CD4-positive, alpha-beta T cell treated with Interleukin-6 for 4 hours (primary cell): ENCODE measurements at places on chromosomes 2 and 18.

GRCh38 chr2:111171337-111171930 is 50.7 kb downstream of the BCL2L11 start:
- no peak for DNase-seq

GRCh38 chr2:65607662-65608305 is 175.4 kb upstream of the SPRED2 start:
- DNase-seq, result no peak

- DNase-seq, result no peak
Measured at GRCh38 chr2:150491943-150492342, 4.5 kb upstream of the RND3 start.

DNA sequence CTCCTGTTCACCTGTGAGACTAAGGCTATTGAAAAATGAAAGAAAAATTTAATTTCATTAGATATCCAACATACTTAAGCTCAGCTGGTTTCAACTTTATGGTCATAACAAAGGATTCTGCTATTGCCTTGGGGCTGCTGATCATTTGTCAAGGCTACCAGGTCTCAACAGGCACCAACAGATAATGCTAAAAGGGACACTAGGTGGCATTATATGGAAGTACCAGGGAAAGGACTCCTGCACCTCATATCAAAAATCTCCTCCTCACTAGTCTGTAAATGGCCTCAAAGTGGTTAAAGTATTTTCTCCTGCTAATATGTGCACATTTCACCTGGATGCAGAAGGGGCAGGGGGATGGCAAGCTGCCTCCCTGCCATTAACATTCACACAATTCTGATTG is 167.9 kb upstream of the REG3A start:
- DNase-seq, result no peak

DNA sequence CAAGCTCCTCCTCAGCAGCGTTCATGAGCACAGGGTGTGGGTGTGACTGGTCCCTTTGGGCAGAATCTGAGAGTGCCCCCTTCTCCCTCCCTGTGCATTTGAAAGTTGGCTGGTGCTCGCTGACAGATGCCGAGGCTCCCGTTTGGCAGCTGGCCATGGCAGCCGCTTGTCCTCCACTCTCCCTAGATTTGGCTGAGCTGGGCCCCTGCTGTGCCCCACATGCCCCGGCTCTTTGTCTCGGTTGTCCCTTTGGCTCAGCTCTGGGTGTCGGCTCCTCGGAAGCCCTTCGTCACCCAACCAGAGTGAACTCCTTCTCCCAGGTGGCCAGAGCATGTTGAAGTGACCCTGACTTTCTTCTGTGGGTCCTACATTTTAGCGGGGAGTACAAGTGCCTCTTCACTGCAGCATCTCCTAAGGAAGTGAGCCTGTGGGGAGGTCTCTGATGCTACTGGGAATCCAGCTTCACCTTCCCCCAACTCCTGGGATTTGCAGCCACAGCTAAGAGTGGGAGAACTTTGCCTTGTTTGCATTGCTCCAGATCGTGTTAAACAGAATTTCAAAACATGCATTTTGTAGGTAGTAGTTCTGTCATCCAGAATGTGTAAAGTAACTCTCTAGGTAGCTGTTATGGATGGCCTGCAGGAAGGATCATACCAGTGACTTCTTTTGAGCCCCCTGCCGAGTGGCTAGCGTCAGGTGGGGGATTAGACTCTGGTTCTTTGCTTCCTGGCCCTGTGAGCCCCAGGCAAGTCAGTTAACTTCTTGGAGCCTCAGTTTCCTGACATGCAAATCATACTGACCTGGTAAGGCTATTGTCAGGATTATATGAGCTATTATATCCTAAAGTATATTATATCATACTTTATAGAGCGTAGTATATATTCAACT is 24.2 kb downstream of the HPCAL1 start:
- no peak for DNase-seq

- no peak for DNase-seq
Measured at GRCh38 chr2:83022631-83023210, 1436.4 kb downstream of the SUCLG1 start.

DNA sequence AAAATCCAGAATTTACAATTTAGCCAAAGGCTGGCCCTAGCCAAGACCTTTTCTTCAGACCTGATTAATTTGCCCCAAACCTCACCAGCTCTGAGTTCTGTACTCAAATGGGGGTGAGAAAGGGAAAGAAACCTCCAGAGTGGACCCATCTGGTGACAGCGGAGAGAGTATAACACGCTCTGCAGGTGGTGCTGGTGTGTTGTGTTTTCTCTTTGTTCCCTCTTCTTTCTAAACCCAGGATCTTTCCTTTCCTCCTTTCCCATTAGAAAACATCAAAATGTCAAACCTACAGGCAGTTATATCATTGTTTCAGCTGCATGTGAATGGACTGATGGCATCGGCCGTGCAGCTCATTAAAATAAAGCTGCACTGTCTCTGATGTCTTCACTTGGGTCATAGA is 253.2 kb upstream of the SP5 start:
- no peak for DNase-seq

- no peak for DNase-seq
Measured at GRCh38 chr2:190481339-190481738, 53.2 kb downstream of the NEMP2 start.

DNA sequence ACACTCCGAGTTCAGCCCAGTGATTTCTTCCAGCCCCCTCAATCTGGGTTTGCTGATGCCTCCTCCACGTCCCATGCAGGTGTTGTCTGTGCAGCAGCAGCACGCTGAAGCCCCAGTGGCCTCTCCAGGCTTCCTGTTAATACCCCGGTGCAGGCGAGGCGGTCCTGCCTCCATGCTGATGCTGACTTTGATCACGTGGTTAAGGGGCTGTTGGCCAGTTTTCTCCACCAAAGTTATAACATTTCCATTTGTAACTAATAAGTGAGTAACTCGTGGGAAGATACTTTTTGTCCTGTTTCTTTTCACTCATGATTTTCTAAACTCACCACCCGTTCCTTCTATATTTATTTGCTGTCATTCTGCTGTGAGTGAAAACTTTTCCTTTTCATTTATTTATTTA is 42.5 kb upstream of the TMEM18 start:
- no peak for DNase-seq

GRCh38 chr2:53609551-53609950 is 158.1 kb upstream of the CHAC2 start:
- no peak for DNase-seq

GRCh38 chr2:122168799-122169198 is 413.3 kb downstream of the TSN start:
- DNase-seq, result no peak

DNA sequence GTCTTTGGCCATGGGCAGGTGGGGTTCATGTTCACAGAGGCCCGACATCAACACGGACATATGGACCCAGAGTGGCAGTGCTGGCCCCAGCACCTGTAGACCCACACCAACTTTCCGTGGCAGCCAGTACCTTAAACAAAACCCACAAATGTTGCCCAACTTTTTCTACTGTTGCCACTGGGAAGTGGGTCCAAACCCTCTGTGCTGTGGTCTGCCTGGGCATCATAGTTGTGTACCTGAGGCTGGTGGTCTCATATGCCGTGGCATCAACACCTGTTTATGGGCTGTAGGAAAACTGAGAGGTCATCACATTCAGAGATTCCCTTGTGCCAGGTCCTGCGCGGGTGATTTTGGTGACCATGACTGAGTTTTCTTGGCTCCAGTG is 79.9 kb downstream of the SH3RF3 start:
- no peak for DNase-seq

DNA sequence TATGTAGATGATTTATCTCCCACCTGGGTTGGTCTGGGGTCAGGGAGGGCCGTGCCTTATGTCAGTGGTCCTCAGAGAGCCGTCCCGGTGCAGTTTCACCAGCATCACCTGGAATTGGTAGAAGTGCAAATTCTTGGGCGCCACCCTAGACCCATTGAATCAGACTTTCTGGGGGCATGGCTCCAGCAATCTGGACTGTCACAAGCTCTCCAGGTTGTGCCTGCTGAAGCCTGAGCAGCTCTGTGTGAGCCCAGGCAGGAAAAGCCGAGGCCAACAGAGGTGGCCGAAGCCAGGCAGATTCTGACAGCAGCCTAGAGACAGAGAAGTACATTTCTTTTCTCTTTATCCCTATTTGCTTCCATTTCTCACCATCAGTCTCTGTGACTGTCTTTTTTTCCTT is 98.4 kb upstream of the SEC11C start:
- no peak for DNase-seq
